ENCODE measurements at places on chromosomes 5 and 9.

DNA sequence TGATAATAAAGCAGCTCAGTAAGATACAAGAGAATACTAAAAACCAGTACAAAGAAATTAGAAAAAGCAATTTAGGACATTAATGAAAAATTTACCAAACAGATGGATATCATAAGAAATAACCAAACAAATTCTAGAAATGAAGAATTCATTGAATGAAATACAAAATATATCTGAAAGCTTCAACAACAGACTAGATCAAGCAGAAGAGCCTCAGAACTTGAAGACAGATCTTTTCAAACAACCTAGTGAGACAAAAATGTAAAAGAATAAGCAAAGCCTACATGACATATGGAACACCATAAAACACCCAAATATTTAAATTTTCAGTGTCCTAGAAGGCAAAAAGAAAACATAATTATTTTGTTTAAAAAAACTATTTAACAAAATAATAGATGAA is 66.9 kb downstream of the SKIC3 start:
- no peak for DNase-seq

DNA sequence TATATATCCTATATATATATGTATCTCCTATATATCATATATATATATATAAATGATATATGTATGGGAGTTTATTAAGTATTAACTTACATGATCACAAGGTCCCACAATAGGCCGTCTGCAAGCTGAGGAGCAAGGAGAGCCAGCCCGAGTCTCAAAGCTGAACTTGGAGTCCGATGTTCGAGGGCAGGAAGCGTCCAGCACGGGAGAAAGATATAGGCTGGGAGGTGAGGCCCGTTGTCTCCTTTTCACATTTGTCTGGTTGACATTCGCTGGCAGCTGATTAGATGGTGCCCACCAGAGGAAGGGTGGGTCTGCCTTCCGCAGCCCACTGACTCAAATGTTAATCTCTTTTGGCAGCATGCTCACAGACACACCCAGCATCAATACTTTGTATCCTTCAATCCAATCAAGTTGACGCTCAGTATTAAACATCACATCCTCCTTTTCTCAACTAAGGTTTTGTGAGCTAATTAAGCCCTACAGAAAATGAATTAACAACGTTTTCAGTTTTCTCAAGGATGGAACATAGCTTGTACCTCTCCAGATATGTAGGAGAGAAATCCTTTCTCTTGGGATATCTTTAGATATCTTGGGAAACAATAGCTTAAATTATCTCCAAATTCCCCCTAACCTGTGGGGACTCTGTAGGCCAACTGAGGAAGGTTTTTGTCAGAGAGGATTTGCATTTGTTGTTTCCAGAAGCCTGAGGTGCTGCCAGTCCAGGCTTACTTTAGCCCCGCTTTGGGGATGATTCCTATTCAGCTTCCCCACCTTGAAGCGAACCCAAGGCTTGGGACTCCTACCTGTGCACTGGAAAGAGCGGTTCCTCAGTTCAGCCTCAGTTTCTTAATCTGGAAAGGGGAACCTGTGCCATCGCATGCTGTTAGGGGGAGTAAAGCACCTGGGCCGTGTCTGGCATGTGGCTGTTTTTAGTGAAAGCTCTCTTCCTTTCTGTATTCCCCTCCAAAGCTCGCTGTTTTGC is 163.2 kb downstream of the CACNA1B start:
- no peak for DNase-seq

DNA sequence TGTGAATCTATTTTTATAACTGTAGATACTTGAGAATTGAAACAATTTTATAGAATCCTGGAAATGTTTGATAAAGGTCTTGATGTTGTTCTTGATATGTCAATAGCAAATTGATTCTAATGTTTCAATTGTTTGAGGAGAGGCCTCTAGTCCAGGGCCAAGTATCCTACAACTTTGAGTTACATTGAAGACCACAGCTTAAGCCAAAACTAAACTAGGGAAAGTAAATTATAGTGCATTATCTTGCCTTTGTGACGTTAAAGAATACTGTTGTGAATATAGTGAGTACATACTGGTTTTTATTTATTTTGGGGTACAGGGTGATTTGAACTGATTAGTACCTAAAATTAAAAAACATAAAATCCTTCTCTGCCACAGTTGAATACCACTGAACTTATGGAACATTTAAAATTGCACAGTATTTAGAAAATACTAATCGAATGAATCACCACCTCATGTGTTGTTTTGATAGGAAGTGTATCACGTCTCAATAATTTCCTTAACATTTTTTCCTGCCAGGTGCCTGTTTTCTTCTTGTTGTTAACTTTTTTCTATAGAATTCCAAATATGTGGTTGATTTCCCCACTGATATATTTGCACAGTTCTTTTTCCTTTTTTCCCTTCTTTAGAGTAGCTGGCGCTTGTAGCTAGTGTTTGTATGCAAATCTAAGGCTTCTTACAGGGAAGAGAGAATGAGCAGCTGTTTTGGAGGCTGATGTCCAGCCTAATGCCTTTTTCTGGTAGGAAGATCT is 12.5 kb downstream of the ARHGEF28 start:
- no peak for DNase-seq

- no peak for DNase-seq
These were observed 542.1 kb upstream of the TUSC1 start for GRCh38 chr9:26220367-26220766.

GRCh38 chr9:113187929-113188595 is 33.0 kb downstream of the FKBP15 start:
- no peak for DNase-seq

DNA sequence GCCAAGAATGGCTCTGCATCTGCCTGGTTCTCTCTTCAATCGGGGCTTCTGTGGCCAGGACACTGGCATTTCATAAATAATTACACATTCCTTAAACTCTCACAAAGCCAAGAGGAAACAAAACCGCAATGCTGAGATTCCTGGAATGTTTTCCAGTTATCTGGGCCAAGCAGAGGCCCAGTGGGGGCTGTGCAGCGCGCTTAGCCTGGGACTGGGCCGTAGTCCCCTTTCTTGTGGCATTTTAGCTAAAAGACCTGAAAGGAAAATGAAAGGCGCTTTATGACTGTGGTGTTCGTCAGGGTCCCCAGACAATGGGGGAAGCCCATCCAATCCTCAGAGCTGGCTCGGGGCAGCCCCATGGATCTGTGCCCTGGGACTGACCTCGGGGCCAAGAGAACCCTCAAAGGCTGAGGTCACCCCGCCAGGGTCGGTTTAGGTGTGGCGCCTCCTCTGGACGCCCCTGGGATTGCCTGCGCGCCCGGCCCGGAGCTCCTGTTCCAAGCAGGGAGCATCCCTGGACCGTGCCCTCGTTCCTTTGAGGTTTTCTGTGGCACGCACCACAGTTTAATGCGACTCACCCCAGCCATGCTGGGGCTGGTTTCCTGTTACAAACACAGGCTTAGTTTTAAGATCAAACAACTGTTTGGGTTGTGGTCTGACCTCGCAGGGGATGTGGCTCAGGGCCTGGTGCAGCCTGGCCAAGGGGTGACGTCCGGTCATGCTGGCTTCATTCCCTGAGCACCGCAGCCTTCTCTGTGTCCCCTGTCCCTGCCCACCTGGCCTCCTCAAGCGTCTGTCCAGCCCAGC is 51.5 kb upstream of the NKD2 start:
- DNase-seq, result peak; percentile 55

GRCh38 chr5:44862808-44863207 is 54.1 kb downstream of the MRPS30 start:
- no peak for DNase-seq

- peak; percentile 33 for DNase-seq
These were observed at the start of gene DMRT2 for GRCh38 chr9:1050125-1050895. DMRT2 (plus strand) TSS chr9:1050357; CDS start chr9:1051614, 1,257 bp downstream.

DNA sequence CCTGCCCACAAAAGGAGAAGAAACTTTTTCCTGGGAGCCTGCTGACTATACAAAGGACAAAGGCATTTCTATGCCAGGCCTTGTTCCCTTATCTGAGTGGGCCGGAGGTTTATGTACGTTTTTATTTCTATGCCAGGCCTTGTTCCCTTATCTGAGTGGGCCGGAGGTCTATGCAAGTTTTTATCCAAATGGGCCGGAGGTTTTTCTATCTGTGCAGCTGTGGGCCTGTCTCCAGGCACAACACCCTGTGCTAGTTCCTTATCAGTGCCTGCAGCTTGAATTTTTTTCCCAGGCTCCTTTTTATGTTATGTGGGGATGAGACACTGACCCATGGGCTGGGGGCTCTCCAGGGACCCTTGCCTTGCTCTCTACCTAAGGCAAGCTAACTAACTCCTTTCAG is 5.5 kb downstream of the SLC25A2 start:
- no peak for DNase-seq

DNA sequence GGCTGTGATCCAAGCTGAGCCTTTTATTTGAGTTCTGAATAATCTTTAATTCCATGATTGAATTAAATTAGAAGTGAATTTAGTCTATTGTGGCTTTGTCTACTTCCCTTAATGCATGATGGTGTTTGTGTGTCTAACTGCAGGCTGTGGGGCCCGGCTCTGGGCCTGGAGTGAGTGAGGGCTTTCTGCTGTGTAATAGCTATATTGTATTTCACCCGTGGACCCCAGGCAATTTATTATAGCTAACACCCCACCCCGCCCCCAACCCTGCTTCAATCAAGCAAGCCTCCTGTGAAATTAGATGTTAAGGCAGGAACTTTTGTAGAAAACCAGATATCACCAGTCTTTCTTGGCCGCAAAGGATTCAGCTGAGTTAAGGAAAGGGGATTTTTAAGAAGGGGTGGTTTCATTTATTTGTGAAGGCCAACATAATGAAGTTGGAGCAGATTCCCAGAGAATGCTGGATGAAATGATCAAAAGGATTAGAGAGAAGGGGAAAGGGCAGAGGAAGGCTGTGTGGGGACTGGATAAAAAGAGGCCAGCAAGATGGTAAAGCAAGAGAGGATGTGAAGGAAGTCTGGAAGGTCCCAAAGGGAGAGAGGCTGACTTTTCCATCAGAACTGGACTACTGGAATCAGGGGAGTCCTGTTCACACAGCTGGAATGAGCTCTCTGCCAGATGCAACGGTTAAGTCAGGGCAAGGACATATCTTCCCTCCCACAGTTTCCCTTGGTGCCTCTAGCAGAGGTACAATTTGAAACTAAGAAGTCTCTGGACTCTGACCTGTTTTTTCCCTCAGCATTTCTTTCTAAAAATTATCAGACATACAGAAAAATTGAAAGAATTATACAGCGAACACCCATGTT is 125.3 kb upstream of the SAP30L start:
- DNase-seq, result no peak

DNA sequence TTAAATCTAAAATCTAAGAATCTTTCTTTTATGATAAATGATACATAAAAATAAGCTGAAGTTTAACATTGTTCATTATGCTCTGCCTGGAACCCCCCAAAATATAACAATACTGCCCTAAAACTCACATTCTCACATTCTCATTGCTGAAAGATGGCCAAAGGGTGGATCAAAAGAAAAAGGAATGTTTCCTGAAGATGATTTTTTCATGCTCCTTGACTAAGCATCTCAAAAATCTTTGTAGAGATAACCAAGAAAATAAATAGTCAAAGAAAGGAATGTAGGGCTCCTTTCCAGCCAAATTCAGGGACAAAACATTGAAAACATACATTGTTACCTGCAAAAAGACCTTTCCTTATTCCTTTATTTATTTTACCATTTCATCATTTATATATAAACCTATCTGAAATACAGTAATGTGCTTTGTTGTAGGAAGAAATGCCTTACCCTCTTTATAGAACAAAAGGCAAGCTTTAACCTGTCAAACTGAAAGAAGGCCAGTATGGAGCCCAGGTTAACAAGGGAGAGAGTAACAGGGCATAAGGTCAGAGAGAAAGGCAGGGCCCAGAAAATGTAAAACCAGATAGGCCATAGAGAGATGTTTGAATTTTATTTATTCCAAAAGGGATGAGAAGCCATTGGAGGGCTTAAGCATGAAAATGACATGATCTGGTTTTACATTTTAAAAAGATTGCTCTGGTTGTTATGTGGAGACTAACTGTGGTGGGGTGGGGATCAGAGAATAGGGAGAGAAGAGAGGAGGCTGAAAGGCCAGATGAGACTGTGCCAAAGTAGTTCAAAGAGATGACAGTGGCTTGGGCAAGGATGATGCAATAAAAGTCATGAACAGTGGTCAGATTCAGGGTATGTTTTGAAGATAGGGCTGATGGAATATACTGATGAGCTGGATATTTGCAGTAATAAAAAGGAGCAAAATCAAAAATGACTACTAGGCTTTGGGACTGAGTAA is 37.3 kb upstream of the CDK5RAP2 start:
- no peak for DNase-seq

GRCh38 chr9:136679431-136679941 is 7.8 kb downstream of the AGPAT2 start:
- DNase-seq, result no peak

DNA sequence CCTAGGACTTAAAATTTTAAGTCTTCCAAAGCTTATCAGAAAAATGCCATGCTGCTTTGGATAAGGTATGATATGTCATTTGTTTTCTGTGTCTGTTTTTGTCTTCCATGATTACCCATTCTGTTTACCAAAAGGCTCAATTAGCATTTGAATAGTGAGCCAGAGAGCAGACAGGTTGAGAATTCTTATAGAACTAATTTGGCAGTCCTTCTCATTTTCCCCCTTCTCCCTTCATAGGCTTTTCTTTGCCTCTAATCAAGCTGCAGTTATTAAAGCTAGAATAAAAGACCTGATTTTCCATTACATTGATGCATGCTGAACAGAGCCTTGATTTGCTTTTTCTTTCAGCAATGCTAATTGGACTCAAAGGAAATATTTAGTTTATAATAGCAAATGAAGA is 993.0 kb downstream of the MAT2B start:
- no peak for DNase-seq

DNA sequence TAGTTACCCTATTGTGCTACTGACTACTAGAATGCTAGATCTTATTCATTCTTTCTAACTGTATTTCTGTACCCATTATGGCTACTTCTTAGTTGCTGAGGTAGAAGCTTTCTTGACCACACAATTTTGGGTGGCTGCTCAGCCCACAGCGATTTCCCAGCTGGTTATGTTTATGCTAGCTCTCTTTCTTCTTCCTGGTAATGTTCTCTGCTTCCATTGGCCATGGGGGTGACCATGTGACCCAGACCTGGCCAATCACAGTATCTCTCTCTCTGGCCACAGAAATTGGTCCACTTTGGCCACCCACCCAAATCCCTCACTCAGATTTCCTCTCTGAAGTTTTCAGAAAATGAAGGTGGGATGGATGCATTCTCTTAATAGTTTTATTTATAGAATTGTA is 427.9 kb upstream of the CLINT1 start:
- no peak for DNase-seq

GRCh38 chr9:94867842-94868312 is 141.4 kb downstream of the AOPEP start:
- DNase-seq, result no peak

DNA sequence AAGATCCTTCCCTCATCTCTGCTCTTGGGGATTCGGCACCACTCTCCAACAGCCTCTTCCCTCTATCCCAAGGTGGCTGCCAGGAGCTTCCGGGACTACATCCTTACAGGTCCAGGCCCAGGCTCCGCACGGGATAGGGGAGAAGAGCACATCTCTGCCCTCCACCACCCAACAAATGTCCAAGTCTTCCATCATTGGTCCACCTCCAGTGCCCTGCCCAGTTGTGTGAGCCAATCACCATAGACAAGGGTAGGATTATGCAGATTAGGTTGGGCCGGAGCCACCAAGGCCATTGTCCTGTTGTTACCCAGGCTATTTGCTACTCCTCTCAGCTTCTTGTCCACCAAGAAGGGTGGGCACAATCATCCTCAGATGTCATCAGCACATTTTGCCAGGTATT is 9.1 kb downstream of the UNC5A start:
- DNase-seq, result no peak

- no peak for DNase-seq
These were observed 29.3 kb upstream of the UBE2QL1 start for GRCh38 chr5:6419340-6419852.
